ENCODE measurements at places on chromosomes 7 and 10.

- DNase-seq: no peak
These were observed 207.1 kb downstream of the TRIL start for GRCh38 chr7:28750981-28751380.

GRCh38 chr10:116704926-116705325 lies 37.4 kb downstream of the HSPA12A start:
- no peak for DNase-seq

DNA sequence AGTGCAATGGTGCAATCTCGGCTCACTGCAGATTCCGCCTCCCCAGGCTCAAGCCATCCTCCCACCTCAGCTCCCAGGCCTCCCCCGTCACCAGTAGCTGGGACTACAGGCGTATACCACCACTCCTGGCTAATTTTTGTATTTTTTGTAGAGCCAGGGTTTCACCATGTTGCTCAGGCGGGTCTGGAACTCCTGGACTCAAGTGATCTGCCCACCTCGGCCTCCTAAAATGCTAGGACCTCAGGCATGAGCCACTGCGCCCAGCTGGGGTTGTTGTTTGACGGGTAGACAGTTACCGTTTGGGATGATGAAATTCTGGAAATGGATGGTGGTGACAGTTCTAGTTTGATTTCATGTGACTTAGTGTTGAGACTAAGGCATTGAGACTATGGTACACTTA lies 15.3 kb downstream of the CALML3 start:
- no peak for DNase-seq

DNA sequence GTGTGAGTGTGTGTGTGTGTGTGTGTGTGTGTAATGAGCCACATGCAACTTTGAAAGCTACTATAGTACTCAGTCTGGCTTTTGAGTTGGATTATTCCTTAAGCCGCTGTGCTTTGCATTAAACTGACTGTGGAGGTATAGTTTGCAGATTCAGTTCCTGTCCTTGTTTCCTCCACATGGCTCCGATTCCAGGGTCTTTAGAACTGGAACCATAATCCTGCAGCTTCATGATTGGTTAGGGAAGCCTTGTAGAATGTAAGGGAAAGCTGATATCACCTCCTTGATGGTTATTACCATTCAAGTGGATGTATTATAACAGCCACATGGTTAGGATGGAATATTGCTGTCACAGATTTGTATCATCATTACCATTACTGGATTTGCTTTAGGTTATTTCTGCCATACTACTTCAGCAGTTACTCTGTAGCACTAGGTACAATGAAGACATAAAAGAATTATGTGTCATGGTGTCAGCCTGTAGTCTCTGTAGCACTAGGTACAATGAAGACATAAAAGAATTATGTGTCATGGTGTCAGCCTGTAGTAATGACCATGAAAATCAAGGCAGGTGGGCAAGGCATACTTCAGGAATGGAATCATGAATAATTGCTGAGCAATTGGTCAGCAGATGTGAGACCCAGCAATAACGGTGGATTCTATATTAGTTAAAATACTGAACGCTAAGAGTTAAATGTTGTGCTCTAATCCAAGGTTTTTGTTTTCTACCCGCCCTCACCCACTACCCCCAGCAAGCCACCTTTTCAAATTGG lies 275.1 kb upstream of the FZD1 start:
- DNase-seq: no peak

DNA sequence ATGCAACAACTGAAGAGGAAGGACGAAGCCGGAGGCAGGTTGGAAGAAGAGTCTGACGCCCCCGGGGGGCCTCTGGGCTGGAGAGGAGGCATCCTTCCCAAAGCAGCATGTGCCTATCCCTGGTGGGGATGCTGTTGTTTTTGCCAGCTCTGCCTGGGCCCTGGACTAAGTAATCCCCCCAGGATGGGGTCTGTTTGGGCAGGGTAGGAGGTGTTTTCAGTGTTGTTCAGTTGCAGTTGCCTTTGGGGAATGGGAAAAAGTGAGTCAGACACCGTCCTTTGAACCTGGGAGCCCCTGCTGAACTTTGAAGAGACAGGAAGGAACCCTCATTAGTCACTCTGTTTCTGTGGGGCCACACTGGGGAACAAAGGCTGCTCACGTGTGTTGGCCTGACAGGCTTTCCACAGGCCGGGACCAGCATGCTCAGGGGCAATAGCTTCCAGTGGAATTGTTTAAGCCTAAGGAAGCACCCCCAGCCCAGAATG lies 35.2 kb upstream of the GDF10 start:
- no peak for DNase-seq

DNA sequence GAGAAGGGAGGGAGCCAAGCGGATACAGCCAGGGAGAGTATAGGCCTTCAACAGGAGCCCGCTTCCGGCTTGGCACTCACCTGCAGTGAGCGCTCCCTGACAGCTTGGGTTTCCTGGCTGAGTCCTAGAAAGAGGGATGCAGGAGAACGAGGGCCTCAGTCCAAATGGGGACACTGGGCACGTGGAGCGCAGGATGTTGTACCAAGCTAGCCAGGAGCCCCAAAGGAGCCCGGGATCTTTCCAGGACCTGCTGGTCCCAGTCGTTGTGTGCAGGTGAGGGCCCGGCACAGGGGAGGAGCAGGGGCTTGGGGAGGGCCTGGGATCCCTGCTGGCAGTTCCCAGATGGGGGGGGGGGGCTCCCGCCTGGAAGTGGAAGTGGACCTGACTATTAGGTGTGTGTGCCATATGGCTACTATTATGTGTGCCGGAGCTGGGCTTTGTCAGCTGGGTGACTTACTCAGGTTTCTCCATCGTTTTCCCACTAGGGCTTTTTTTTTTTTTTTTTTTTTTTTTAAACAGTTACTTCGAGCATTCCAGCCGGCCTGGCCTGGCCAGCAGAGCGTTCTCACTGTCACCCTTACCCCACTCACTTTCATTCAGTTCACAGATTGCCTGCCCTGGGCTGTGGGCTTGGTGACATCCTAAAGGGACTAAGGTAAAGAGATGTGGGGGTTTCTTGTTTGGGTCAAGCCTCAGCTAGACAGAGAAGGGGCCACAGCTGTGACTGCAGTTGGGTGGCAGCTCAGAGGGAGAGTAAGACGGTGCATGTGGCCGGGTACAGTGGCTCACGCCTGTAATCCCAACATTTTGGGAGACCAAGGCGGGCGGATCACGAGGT lies 3.8 kb downstream of the AGAP3 start:
- DNase-seq: no peak

- no peak for DNase-seq
These were observed 77.9 kb downstream of the KIAA1549 start for GRCh38 chr7:138903186-138903820.

GRCh38 chr7:110071192-110071591 lies 1019.7 kb upstream of the LRRN3 start:
- no peak for DNase-seq

DNA sequence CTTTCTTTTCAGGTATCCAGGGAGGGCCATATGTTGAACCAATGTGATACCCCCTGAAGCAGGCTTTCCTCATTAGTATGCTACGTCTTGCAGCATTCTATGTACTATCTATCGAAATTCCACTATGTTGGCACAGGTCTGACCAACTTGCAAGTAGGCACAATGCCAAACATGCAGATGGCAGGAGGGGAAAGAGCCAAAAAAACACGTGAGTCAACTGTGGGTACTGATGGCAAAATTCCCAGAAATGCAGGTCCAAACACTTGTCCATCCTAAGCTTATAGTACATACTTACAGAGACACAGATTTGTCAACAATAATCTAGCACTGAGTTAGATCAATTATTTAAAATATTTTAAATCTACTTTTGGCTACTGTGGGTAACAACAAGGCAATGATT lies 394.9 kb downstream of the DGKB start:
- DNase-seq: peak; percentile 33

GRCh38 chr7:24979470-24979862 lies 512 bp downstream of the OSBPL3 start:
- DNase-seq: peak; percentile 91

DNA sequence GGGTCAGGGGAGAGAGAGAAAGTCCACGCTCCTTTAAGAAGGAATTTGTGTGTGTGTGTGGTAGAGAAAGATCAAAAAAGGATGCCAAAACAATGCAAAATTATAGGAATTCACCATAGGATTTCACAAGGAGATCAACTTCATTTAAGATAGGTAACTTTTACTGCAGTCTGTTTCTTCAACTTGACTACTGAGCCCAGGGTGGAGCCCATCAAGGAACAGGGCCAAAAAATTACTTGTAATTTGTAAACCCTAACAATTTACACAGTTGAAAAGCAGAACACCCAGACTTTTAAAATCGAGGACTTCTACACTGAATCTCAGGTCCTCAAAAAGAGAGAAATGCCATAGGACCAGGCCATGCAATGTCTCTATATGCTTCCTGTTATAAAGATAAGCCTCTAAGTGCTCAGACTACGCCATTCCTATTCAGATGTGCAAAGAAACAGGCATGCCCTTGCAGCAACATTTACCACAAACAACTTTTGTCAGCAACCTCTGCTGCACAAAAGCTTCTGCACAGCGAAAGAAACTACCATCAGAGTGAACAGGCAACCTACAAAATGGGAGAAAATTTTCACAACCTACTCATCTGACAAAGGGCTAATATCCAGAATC lies 10.6 kb upstream of the GIMAP4 start:
- no peak for DNase-seq

DNA sequence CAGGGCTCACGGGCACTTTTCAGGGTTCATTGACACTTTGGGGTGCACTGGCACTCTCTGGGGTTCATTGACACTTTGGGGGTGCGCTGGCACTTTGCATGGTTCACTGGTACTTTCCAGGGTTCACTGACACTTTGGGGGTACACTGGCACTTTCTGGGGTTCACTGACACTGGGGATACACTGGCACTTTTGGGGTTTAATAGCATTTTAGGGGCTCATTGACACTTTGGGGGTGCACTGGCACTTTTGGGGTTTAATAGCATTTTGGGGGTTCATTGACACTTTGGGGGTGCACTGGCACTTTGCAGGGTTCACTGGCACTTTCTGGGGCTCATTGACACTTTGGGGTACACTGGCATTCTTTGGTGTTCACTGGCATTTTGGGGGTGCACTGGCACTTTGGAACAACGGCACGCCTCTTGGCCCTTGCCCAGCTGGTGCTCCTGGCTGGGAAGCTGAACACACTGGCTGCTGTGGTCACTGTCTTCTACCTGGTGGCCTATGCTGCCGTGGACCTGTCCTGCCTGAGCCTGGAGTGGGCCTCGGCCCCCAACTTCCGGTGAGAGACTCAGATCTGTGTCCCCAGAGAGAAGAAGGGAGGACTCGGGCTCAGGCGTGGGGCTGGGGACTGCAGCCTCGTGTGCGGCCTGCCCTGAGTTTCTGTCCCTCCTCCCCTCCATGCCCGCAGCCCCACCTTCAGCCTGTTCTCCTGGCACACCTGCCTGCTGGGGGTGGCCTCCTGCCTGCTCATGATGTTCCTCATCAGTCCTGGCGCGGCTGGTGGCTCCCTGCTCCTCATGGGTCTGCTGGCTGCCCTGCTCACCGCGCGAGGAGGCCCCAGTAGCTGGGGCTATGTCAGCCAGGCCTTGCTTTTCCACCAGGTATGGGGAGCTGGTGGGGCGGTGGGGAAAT lies 6.2 kb upstream of the TRIP6 start:
- no peak for DNase-seq

- no peak for DNase-seq
These were observed 46.4 kb downstream of the COL1A2 start for GRCh38 chr7:94441138-94441537.

GRCh38 chr7:77765481-77765880 lies 32.8 kb downstream of the TMEM60 start:
- DNase-seq: no peak

GRCh38 chr7:131899271-131900030 lies 343.0 kb upstream of the PODXL start:
- no peak for DNase-seq

GRCh38 chr10:71314028-71314693 lies 4.9 kb upstream of the SLC29A3 start:
- peak; percentile 49 for DNase-seq

GRCh38 chr7:107660381-107661080 lies at the start of gene SLC26A4:
Gene SLC26A4 (plus strand): TSS chr7:107660828. CDS start chr7:107661642, 814 bp downstream.
- DNase-seq: no peak

GRCh38 chr7:156577645-156578577 lies 62.7 kb upstream of the RNF32 start:
- DNase-seq: no peak

- no peak for DNase-seq
These were observed 206.6 kb downstream of the LSM5 start for GRCh38 chr7:32283546-32283945.

DNA sequence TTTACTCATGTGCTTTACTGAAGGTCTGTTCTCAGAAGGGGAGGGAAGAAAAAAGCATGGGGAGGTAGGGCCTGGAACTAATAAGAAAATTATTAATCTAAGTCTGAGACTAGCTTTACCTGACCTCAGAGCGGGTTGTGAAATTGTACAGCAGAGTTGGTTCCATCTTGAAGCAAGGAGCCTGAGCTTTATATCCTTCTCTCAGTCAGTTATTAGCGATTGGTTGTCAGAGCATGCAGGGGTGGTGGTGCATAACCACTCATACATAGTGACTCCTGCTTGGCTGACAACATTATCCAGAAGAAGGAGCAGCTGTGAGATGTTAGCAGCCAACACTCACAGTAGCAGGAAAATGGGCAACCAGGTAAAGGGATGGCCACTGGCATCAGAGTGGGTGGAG lies 976.3 kb upstream of the LRRTM3 start:
- DNase-seq: no peak

- DNase-seq: peak; percentile 73
These were observed 245.3 kb downstream of the KCNMA1 start for GRCh38 chr10:77392236-77392721.

DNA sequence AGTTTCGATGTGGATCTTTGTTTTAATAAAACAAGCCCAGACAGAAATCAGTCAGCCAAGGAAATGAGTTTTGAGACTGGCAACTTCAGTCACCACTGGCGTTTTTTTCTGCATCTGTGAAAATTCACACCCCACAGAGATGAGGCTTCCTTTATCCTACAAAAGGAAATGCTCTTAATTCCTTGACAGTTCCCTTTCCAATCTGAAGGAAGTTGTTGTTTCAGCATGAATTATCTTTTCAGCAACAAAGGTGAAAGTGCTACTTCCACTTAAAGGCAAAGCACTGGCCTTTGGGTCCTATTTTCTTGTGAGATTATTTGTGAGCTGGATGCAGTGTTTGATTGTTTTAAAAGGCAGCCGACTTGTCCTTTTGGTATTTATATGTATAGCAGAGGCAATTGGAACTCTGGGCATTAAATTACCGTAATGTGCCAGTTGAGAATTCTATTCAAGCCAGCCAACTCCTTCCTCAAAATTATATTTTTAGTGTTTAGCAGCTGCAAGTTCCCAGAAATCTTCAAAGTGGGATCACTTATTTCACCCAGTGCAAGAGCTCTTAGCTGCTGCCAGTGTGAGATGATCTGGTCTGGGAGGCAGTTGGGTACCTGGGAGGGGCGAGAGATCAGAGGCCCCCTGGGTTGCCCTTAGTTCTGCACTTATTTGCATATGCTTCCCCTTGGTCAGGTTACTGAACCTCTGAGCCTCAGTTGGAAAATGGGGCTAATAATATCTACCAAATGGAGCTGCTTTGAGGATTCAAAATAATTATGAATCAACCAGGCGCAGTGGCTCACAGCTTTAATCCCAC lies 427.1 kb downstream of the GALNT17 start:
- no peak for DNase-seq

- DNase-seq: no peak
These were observed 63.1 kb upstream of the ANKRD1 start for GRCh38 chr10:90983914-90984549.

- no peak for DNase-seq
These were observed 3.0 kb upstream of the PLAU start for GRCh38 chr10:73907841-73908517.

Measured in ACHN (cell line).